ENCODE measurements at places on chromosomes 4 and X.

- no peak for DNase-seq
These were observed 41.0 kb downstream of the UGT2B28 start for GRCh38 chr4:69321153-69321729.

GRCh38 chr4:103012060-103012459 lies 7.4 kb downstream of the SLC9B1 start:
- DNase-seq: no peak

- DNase-seq: no peak
These were observed 20.2 kb downstream of the MMRN1 start for GRCh38 chr4:89914609-89915550.

DNA sequence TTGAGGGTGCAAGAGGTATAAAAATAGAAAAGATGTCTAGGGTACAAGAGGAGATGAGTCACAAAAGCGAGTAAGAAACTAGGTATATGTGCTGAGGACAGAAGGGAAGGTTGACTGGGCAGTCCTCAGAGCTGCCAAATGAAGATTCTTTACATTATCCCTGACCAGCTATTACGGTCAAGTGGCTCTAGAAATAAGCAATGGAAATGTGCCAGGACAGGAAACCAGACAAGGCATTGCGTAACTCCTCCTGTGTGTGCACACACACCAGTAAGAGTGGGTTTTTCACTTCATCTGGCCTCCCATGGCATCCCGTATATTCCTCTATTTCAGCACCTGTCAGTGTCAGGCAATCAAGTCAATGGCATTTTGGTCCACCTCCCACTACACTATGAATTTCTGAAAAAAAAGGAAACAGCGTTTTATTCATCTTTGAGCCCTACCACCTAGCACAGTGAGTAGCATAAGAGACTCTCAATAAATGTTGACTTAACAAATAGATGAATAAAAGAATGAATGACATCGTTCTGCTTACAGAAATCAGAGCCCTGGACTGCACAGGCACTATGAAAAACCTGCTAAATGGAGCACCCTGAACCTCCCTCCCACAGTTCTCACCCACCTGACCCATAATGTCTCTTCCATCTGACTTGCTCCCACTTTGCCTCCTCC lies 62.6 kb upstream of the KLF3 start:
- DNase-seq: no peak

GRCh38 chrX:68087526-68087925 lies 345.8 kb downstream of the OPHN1 start:
- DNase-seq: no peak

GRCh38 chr4:140808256-140808655 lies 52.1 kb upstream of the TBC1D9 start:
- no peak for DNase-seq

- peak; percentile 0 for DNase-seq
These were observed 134.8 kb downstream of the NAP1L3 start for GRCh38 chrX:93538575-93538974.

DNA sequence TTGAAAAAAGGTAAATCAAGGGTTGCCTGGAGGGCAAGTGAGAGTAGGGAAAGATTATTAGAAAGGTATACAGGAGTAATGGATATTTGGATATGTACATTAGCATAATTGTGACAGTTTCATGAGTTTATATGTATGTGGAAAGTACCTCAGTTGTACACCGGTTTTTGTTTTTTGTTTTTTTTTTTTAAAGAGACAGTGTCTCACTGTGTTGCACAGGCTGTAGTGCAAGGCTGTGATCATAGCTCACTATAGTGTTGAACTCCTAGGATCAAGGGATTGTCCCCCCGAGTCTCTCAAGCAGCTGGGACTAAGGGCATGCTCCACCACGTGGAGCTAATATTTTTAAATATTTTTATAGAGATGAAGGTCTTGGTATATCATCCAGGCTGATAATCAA lies 15.3 kb upstream of the HPGD start:
- no peak for DNase-seq

DNA sequence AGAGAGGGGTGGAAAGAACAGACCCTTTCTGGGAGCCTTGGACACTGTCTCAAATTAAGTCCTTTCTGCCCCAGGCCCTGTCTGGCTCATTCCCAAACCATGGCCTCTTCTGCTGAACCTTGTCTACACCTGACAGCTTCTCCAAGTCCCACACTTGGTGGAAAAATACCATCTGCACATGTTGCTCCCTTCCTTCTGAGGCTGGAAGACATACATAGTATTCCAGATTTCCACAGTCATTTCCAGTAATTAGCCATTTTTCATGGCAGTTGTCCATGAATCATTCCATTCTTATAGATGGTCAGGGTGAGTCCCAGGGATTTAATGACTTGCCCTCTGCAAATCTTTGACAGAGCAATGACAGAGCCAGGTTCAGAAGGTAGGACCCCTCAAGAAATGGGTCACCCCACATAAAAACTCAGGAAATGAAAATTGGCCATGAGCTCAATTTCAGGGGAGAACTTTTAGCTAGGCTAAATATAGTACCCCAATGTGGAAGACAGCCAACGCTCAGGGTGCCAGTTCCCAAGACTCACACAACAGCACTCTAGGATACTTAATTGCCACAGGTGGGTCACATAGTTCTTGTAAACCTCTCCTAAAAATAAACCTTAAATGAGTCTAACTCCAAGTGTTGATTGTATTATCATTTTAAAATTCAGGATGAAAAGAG lies 16.2 kb upstream of the DAPP1 start:
- no peak for DNase-seq

DNA sequence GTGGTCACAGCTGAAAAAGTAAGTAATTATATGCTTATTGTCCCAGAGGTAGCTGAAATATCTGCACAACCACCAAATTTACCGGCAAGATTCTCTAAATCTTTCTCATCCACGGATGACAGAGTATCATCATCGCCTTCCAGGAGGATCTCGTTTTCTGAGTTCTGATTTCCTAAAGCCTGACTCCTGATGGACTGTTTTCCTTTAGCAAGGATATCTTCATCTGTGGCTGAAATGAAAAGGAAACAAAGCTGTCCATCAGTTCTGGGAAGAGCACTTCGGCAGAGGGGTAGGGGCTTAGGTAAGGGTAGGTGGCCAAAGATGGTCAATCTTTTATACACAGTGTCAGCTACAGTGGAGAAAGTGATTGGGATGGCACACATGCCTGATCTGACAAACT lies 8.7 kb downstream of the MAB21L2 start:
- no peak for DNase-seq

GRCh38 chr4:104869831-104870230 lies 276.8 kb upstream of the TET2 start:
- no peak for DNase-seq

DNA sequence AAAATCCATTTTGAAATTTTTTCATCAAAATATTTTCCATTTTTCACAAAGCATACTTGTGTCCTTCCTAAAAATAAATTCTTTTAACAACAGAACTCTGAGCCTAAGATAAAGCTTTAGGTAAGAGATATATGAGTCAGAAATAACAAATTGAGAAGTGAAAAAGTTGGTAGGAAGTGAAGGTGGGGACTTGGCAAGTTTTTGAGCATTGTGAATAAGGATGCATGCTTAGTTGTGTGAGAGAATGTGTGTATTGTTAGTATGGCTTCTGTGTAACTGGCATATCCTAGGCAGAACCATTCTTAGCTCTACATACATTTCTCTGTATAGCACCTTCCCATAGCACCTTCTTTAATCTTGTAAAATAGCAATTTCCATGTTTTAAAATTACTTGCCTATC lies 6.8 kb downstream of the ASB5 start:
- no peak for DNase-seq

GRCh38 chrX:138925330-138925729 lies 213.8 kb upstream of the FGF13 start:
- DNase-seq: peak; percentile 26

- DNase-seq: no peak
These were observed 112.6 kb downstream of the ANK2 start for GRCh38 chr4:113162089-113162488.

GRCh38 chr4:26076000-26076587 lies 162.1 kb downstream of the SMIM20 start:
- DNase-seq: peak; percentile 20

DNA sequence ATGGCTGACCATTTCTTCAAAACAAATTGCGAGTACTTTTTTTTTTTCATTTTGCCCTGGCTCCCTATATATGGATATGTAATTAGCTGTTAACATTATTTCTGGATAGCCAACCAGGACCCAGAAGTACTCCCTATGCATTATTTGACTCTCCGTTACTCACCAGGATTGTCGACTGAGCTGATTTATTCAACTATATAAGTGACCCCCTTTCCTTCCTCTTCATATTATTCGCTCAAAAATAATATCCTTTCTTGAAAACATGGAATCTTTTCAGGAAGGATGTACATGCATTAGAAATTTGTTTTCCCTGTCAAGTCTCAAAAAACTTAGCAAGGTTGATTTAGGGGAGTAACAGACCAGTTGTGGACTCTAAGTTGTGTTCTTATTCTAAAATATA lies 114.1 kb upstream of the KLHL4 start:
- no peak for DNase-seq

- no peak for DNase-seq
These were observed 214.5 kb downstream of the FBXW7 start for GRCh38 chr4:152321398-152321797.

- no peak for DNase-seq
These were observed 224.1 kb upstream of the GK2 start for GRCh38 chr4:79632114-79632513.

DNA sequence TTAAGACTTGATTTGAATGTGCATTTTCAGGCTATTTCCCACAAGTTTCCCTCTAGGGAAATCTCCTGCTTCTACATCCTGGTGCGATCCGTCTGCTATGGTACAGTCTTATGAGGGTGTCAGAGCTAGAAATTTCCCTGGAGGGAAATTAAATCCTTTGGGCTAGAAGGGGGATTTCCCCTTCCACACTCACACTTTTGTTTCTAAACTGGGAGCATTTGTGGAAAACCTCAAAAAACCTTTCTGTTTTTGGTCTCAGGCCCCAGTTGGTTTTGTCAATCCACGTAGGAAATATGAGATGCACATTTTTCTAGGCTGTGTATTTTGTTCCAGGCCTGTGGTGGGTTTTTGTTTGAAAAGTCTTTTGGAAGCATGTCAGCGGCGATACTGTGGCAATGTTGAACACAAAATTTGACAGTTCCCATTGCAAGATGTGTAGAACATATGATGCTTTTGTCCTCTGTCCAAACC lies 17.8 kb downstream of the HMGB3 start:
- no peak for DNase-seq

- no peak for DNase-seq
These were observed 94.2 kb downstream of the KDM6A start for GRCh38 chrX:44967221-44967620.

DNA sequence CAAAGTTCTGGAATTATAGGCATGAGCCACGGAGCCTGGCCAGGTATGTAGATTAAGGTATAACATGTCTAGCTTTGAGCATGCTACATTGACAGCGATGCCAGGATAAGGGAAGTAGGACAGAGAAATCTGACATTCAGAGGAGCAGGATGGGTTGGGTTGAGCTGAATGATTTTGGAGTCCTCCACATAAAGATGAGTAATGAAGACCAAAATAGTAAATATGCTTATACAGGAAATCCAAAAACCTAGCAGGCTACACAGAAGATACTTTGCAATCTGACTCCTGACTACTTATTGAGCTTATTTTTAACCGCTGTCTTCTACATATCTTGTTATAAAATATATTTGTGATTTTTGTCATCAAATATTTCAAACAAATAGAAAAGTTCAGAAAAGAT lies 69.7 kb downstream of the PDGFC start:
- DNase-seq: no peak

- peak; percentile 30 for DNase-seq
These were observed 67.6 kb upstream of the MTNR1A start for GRCh38 chr4:186622788-186623464.

- peak; percentile 13 for DNase-seq
These were observed 945.3 kb upstream of the GRIA3 start for GRCh38 chrX:122238801-122239200.

GRCh38 chrX:152926923-152927322 lies 29.1 kb downstream of the ZNF185 start:
- DNase-seq: no peak

GRCh38 chrX:154333837-154334271 lies 38.3 kb downstream of the TKTL1 start:
- no peak for DNase-seq

- peak; percentile 71 for DNase-seq
These were observed 230.6 kb downstream of the PCDH7 start for GRCh38 chr4:30950737-30951136.

DNA sequence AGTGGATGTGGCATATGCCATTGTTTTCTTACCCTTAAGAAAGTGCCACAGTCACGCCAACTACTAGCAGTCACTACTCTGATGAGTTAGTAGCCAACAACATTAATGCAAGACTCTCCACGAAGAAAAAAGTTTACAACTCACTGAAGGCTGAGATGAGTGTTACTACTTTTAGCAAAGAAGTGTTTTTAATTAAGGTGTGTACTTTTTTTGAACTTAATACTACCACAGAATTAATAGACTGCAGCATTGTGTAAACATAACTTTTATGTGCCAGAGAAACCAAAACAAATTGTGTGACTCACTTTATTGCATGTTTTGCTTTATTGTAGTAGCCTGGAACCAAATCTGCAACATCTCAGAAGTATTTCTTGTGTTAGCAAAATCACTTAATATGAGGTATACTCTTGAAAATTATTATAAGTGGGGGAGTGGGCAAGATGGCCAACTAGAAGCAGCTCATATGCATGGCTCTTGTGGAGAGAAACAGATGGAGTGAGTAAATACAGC lies 2.2 kb upstream of the UGT2B4 start:
- no peak for DNase-seq

DNA sequence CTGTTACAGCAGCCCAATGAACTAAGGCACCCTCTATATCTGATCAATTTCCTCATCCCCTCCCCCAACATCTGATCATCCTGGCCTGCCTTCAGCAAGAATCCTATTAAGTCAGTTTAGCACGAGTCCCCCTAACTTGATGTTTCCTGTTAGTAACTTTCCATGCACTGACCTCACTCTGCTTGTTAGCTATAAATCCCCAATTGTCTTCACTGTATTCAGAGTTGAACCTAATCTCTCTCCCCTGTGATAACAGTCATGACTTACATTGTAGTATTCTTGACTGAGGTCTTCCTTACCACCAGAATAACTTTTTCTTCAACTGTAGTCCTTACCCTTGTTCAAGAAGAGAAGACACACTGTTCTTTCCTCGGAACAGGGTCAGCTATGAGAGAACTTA lies 8.5 kb downstream of the ANXA5 start:
- DNase-seq: no peak

DNA sequence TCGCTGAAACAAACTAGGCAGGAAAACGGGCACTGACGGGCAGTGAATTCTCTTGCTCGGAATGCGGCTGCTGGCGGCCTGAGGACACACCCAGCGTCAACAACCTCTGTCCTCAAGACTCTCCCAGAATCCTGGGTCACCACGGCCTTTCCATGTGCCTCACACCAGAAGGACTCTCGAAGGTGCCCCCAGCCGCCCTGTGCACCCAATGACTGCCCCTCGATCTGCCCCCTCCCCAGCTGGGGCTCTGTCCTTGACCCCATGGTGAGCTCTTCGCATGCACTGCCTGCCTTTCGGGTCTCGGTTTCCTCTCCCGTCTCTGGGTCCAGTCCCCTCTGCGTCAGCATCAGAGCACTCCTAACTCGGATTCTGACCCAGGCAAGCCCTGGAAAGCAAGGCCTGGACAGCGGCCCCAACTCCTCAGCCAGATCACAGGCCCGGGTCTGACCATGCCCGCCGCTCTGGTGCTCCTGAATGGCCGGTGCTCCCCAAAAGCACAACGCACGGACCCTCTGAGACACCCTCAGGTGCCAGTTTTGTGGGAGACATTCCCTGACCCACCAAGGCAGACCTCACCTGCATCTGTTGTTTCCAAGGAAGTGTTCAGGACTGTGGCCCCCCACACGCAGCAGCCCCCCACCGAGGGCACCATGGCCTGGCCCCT lies 56.0 kb downstream of the ACOX3 start:
- no peak for DNase-seq

- DNase-seq: no peak
These were observed 14.4 kb upstream of the SMS start for GRCh38 chrX:21926116-21926515.
